ENCODE measurements at places on chromosomes 6 and 20.

- DNase-seq, result no peak
These were observed 25.7 kb downstream of the SLC2A4RG start for GRCh38 chr20:63765082-63765873.

- DNase-seq, result no peak
These were observed 16.8 kb downstream of the CEP250 start for GRCh38 chr20:35472209-35472608.

- DNase-seq, result no peak
These were observed 32.8 kb downstream of the LRP11 start for GRCh38 chr6:149831308-149831820.

- no peak for DNase-seq
These were observed 141.4 kb upstream of the PTPN1 start for GRCh38 chr20:50368813-50369224.

DNA sequence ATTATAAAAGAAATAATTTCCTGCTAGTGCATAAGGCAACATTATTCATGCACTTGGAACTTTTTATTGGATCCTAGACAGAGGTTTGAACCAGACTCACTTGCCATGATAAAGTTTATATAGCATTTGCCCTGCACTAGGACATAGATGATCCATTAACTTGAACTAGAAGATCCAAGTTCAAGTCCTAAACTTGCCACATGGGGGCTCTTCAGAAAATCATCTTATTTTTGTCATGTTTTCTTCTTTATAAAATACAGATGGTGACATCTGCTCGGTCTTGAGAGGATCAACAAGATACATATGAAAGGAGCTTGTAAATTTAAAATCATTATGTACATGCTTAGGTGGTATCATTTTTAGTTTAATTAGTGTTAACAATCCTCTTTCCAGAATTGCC is 94.5 kb downstream of the SIM1 start:
- no peak for DNase-seq

DNA sequence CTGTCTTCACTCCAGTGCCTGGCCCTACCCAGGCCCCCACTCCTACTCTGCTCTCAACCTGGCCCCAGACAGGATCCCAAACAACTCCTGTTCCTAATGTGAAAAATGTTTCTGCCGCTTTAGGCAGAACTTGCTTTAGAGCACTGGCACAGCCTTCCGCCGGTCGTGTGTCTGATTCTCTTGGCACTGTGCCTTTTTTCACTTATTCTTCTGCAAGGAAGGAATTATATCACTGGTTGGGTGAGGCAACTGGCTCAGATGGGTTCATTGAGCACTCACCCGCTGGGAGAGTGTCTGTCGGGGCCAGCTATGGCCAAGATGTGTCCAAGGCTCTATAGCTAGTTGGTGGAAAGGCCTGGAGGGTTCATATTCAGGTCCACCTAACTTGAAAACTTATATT is 33.6 kb upstream of the HLA-A start:
- no peak for DNase-seq

GRCh38 chr6:43393602-43394001 is 24.2 kb upstream of the ZNF318 start:
- no peak for DNase-seq

DNA sequence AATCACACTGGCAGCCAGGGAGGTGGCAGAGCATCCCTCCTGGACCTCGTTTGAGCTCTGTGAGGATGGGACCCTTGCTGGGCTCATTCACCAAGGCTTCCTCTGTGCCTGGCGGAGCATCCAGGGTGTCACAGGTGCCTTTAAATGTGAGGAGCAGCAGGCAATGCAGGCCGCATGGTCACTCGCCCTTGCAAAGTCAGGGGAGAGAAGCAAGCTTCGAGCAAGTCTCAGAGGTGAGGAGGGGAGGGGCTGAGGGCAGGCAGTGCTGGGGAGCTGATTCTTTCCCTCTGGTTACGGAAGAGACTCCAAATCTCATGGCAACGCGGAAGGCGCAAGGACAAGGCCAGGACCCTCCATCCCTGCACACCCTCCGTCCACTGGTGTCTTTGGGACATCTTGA is 182.7 kb upstream of the PMEPA1 start:
- DNase-seq, result no peak

DNA sequence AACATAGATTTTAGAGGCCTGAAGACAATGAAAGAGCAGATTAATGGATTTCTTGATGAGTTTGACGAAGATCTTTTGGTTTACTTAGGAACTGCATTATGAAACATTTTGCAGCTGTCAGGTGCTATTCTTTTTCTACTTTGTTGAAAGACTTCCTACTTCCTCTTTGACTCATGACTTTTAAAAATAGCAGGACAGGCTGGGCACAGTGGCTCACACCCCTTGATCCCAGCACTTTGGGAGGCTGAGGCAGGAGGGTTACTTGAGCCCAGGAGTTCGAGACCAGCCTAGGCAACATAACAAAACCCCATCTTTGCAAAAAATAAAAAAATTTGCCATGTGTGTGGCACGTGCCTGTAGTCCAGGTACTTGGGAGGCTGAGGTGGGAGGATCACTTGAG is 52.0 kb downstream of the ITCH start:
- no peak for DNase-seq

GRCh38 chr6:144413418-144413817 is 128.3 kb downstream of the UTRN start:
- DNase-seq, result no peak

DNA sequence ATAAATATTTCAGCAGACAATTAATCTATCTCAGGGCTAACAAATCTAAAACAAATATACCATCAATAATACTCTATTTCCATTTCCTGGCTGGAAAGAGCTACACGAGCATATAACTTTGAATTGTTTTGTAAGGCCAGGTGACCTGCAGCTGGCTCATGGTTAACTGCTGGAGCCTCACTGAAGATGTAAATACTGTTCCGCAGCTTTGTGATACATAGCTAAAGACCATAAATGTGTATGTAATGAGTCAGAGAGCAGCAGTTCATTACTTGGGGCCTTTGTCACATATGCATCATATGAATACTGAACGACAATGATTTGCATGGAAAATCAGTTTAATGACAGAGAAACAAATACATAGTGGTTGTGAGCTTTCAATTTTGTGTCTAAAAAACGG is 109.4 kb upstream of the CCN2 start:
- DNase-seq, result no peak

- no peak for DNase-seq
These were observed 278.4 kb upstream of the PLN start for GRCh38 chr6:118269659-118270058.

DNA sequence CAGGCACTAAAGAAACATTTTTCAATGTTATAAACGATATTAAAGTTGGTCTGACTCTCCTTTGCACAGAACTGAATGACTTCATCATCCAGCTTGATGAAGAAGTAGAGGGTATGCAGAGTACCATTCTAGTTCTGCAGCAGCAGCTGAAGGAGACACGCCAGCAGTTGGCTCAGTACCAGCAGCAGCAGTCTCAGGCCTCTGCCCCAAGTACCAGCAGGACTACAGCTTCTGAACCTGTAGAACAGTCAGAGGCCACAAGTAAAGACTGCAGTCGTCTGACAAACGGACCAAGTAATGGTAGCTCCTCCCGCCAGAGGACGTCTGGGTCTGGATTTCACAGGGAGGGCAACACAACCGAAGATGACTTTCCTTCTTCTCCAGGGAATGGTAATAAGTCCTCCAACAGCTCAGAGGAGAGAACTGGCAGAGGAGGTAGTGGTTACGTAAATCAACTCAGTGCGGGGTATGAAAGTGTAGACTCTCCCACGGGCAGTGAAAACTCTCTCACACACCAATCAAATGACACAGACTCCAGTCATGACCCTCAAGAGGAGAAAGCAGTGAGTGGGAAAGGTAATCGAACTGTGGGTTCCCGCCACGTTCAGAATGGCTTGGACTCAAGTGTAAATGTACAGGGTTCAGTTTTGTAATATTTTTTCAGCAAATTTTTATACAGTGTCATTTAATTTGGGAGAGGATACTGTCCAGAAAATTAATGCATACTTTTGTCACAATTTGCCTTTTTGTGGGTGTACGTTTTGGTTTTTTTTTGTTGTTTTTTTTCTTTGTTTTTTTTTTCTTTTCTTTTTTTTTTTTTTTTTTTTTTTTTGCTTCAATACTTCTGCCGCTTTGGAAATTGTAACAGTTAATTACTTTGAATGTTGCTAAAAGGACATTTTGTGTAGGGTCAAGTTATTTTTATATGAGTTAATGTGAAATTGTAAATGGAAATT is 6.6 kb upstream of the ACAT2 start:
- DNase-seq, result no peak

- no peak for DNase-seq
These were observed 228.5 kb downstream of the ZMYND8 start for GRCh38 chr20:47127999-47128398.

DNA sequence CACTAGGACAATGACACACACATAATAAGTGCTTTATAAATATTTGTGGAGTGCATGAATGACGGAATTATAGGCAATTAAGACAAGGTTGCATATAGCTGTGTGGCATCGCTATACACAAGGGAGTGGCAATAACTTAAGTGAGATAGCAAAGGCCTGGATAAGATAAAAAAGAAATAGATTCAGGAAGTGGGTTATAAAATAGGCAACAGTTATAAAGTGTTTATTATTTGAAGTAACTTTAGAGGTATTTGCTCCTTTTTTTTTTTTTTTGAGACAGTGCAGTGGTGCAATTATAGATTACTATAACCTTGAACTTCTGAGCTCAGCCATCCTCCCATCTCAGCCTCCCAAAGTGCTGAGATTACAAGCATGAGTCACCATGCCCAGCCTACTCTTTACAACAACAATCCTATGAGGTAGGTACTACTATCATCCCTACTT is 75.9 kb upstream of the LOC128125822 start:
- DNase-seq, result no peak

- DNase-seq, result peak; percentile 83
These were observed 95.7 kb downstream of the PRDM1 start for GRCh38 chr6:106181664-106182418.

GRCh38 chr6:18161431-18161830 is 6.2 kb downstream of the KDM1B start:
- no peak for DNase-seq

DNA sequence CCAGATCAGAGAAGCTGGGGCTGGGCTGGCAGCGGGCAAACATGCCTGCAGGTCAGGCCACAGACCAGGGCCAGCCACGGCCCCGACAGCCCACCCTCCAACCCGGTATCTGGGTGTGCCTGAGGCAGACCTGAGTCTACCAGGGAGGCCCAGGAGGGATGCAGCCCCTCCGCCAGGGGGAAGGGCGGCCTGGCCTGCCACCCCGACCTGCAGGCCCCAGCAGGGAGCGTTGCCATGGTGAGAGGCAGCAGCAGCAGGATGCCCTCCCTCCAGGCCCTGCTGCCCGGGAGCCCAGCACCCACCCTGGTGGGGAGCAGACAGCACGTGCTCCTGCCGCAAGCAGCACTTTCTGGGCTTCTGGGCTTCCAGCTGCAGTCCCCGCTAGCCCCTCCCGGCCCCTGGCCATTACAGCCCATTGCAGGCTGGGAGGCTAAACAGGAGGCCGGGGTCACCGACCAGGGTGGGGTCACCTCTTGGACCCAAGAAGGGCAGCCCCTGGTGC is 3.8 kb upstream of the EEF1A2 start:
- no peak for DNase-seq

GRCh38 chr20:46255440-46256104 is 52.7 kb downstream of the CDH22 start:
- no peak for DNase-seq

All from activated CD4-positive, alpha-beta T cell treated with anti-CD3 and anti-CD28 coated beads, Interleukin-10, Interleukin-2, amounts not matched to agents 100 ng/mL and 50 ng/mL, durations not matched to agents 16 hours and 8 hours (primary cell).